Retina (tissue), 1 donor: ENCODE measurements at places on chromosomes 4 and X.

DNA sequence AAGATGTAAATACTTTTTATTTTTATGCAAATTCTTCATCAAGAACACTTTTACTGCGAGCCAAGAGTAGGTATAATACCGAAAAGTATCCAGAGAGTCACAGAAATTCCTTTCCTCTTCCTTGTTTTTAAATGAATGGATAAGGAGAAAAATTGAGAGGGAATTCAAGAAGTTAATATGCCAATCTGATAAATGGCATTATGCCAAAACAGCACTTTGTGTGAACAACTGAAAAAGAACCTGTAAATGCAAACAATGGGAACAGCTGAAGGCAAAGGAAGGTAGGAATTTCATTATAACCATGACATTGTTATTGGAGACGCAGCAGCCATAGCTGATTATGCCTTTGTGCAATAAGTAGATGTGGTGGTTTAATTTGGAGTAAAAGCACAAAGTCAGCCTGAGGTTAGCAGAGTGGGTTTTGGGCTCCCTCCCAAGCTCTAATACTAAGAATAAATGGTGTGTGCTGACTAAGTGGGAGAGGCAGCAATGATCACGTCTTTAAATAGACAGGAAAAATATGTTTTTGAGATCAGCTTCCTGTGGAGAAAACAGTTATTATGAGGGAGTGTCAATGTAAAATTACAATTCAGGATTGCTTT is 209.8 kb upstream of the NDST4 start:
- DNase-seq = no peak

GRCh38 chr4:88672987-88673386 is 24.6 kb downstream of the NAP1L5 start:
- peak; percentile 9 for DNase-seq

DNA sequence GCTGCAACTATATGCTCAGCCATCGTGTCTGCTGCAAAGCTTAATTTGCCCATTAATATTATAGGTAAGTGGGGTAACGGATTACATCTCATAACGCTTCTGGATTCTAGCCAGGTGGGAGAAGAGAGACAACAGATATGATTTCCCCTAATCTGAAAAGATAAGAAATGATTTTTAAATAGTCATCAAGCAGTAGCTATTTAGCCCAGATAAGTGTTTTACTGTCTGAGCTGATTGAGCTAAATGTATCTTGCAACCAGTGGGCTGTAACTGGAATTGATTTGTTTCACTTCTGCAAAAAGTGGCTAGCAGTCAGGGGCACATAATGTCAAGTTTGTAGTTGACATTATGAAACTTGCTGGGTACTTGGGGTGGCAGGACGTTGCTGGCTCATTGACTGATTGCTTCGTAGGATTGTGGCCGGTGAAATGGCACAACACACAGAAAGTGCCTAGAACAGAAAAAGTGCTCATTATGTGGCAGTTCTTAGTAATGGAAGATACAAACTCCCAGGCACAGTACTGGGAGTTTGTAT is 18.5 kb downstream of the LAP3 start:
- no peak for DNase-seq

- peak; percentile 61 for DNase-seq
Observed at GRCh38 chrX:51860679-51861078, 32.7 kb upstream of the MAGED1 start.

DNA sequence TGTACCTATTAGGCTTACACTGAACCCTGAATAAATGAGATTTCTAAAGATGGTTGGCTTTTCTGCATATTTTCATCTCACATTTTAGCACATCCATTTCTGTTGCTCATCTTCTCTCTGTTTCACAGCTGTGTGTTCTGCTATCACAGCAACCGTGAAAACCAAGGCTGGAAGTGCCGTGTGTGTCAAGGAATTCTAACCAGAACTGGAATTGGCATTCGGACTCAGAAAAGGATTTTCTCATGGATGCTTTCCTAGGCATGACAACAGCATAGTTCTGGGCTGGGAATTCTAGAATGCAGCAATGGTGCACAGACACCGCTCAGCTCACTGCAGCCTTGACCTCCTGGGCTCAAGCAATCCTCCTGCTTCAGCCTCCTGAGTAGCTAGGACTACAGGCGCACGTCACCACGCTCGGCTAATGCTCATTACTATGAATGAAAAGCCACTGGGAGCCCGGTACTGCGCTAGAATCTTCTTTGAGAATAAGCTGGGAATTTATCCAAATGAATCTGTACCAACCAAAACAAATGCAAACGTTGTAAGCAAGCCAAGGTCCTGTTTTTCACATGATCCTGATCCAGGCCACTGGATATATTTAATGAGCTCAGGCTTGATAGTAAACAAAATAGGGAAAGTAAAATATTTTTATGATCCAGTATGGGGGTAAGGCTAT is 105.2 kb downstream of the RBM47 start:
- DNase-seq = no peak

DNA sequence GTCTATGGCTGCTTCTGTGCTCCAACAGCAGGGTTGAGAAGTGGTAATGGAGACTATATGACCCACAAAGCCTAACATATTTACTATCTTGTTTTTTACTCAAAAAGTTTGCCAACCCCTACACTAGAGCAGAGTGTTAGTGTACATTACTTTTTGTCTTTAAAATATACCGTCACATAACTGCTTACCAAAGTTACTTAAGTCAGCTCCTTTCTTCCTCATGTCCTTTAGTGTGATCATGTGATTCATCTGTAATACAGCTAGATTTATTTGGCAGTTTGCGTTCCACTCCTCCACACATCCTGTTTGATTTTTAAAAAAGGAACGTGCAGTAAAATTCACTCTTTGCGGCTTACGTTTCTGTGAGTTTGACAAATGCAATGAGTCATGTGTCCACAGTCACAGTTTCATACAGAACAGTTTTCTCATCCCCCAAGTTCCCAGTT is 162.4 kb upstream of the GPRIN3 start:
- no peak for DNase-seq

DNA sequence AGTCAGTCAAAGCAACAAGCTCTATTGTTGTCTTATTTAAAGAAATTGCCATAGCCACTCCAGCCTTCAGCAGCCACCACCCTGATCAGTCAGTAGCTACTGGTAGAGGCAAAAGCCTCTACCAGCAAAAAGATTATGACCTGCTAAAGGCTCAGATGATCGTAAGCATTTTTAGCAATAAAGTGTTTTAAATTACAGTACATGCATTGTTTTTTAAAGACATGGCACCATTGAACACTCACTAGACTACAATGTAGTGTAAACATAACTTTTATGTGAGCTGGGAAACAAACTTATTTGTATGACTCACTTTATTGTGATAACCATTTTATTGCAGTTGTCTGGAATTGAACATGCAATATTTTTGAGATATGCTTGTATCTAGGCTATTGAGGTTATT is 32.3 kb upstream of the DYNLT3 start:
- no peak for DNase-seq

DNA sequence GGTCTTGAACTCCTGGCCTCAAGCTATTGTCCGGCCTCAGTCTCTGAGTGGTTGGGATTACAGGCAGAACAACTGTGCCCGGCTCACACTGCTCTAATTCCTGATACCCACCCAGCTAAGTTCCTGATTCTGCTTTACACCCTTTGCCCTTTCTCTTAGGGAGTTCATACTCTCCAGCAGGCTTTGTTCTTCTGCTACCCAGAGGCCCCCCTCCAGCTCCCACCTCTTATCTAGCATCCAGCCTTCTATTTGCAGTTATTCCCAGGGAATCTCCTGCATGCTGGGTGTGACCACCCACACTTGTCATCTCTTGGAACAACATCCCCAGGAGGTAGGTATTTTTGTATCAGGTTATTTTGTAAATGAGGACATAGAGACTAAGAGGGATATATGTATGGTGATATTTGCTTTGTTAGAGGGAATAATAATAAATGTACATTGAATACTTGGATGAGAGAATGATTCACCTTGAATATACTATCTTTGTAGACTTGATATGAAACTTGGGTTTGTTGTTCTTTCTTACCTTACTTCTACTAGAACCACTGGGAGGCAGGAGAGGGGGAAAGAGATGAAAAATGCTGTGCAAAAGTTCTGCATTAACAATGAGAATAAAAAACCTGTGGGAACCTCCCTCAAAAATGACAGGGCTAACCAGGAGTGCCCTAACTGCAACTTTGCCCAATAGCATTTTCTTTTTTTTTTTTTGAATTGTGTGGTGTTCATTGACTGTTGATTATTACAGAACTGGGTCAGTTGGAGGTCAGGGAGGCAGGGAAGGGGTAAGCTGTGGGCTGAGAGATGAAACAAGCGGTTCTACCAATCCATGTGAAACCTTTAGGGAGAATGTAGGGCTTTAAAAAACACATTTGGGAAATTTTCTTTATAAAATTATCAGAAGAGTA is 157.4 kb downstream of the SPRY1 start:
- DNase-seq = peak; percentile 23

- DNase-seq = no peak
Observed at GRCh38 chrX:118524344-118524743, 28.7 kb downstream of the DOCK11 start.

GRCh38 chr4:163161536-163162205 is 5.0 kb downstream of the NAF1 start:
- no peak for DNase-seq

- no peak for DNase-seq
Observed at GRCh38 chr4:184856277-184856609, 30.5 kb upstream of the ACSL1 start.

GRCh38 chr4:7677799-7678301 is 243.1 kb upstream of the PSAPL1 start:
- no peak for DNase-seq

DNA sequence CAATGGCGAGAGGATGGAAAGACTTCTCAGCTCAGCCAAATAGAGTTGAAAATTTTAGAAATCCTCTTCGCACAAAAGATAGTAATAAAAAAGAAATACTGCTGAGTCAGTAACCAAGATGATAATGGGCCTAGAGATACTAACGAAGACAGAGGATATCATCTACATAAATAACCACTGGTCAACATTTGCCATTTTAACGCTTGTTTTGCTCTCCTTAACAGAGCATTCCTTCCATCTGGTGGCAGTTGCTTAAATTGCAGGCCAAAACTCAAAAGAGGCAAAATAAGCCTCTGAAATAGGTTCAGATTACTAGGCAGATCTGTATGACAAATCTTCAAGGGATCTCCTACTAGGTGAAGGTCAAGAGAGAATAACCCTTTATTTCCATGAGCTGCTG is 51.7 kb upstream of the MCF2 start:
- no peak for DNase-seq

DNA sequence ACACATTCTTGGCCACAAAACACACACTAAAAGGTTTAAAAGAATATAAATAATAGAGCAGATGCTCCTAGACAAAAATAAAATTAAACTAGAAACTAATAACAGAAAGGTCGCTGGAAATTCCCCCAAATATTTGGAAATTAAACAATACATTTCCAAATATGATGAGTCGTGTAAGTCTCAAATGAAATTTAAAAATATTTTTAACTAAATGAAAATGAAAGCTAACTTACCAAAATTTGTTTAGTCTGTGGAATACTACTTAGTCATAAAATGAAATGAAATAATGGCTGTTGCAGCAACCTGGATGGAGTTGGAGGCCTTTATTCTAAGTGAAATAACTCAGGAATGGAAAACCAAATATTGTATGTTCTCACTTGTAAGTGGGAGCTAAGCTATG is 20.6 kb upstream of the GUCY1A1 start:
- DNase-seq = no peak

GRCh38 chr4:6095023-6095752 is 77.0 kb upstream of the C4orf50 start:
- no peak for DNase-seq

DNA sequence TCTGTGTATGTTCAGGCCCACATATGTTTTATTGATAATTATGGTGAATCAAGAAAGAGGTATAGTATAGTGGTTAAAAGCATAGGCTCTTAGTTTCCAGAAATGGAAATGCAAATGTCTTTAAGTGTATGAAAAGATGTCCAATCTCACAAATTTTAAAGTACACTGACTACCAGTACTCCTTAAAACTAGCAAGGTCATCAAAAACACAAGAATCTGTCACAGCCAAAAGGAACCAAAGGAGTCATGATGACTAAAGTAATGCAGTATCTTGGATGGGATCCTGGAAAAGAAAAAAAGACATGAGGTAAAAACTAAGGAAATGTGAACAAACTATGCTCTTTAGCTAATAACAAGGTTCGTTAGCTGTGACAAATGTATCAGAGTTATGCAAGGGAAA is 661 bp upstream of the RBM41 start:
- no peak for DNase-seq

- DNase-seq = no peak
Observed at GRCh38 chr4:100870940-100871772, 353.3 kb upstream of the EMCN start.

DNA sequence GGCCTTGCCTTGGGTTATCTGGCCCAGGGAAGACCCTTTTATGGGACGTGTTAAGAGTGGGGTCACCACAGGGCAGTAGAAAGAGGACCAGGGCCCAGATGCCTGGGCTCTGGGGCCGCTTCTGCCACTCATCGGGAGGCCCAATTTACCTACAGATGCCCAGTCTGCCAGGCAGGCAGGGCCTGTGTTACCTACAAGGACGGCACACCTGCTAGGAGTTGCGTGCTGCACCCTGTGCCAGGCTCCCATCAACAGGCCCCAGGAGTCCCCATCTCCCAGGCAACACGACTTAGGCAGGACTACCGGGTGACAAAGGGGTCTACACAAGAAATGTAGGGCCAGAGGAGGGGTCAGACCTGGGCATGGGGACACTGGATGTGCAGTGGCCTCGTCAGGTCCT is 34.6 kb downstream of the WDR1 start:
- no peak for DNase-seq

GRCh38 chrX:2462074-2462473 is 38.7 kb downstream of the DHRSX start:
- DNase-seq = no peak

- no peak for DNase-seq
Observed at GRCh38 chr4:106291678-106292077, 24.3 kb downstream of the TBCK start.

DNA sequence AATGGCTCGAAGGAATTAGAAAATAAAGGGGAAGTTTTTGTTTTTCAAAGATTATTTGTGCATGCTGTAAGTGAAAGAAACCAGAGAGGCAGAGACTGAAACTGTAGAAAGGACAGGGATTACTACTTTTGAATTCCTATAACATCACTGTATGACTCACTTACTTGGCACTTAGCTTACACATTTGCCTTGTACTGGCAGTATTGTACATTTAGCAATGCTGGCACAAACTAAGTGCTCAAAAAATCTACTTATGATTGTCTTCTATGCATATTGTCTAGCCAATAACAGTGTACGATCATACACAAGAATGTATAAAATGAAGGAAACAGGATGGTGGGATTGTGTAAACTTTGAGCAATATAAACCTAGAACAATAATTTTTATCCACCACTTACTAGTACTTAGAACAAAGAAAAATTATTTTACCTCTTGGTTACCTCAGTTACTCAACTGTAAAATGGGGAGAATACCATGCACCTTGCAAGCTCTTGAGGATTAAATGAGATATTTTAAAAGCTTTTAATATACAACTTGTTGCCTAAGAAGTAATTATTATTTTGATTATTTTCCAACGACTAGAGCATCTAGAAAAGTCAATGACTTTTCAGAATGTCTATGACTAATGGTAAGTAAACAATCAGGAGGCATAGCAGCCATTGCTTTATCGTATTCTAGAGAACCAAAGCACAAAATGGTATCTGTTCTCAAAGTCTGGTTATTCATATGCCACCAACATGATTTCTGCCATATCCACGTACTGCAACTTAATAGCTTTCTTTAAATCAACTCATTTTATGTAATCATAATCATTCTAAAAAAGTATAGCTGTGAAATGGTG is 4.7 kb downstream of the FAM120C start:
- no peak for DNase-seq
